ENCODE measurements at places on chromosomes 4 and X. TPM values are rescaled to one million over a fixed set of nuclear protein-coding genes. Genes with fewer than 3 reads are reported as not detected.

GRCh38 chrX:99613041-99613440 is 797.0 kb downstream of the PCDH19 start:
- no peak for DNase-seq

DNA sequence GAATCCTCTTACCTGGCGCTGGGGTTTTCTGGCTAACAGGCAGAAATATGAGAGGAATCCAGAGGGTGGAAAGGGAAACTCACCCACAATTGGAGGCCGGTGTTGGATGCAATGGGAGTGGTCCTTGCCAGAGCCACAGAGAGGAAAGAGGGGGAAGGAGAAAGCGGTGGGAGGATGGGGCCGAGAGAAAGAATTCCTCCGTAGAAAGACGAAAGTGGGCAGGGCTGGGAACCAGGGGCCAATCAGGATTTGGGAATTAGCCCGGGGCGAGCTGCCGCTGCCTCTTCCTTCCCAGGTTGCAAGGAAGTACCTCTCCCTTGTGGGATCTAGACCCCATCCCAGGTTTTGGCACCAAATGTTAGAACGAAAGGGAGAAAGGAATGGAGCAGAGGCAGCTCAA is 83.1 kb upstream of the SPIN4 start:
- DNase-seq, result no peak

DNA sequence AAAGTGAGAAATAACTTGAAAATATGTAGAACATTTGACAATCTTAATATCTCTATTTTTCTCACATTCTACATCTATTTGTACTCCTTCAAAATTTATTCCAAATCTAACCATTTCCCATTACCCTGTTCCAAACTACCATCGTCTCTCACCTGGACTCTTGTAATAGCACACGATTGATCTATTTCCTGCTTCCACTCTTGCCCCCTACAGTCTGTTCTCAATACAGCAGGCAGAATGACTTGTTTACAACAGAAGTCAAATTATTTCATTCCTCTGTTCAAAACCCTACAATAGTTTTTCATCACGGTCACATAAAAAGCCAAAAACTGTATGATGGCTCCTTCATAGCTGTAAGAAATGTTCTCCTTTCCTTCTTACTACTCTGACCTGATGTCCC is 21.1 kb upstream of the LUZP4 start:
- DNase-seq, result no peak

DNA sequence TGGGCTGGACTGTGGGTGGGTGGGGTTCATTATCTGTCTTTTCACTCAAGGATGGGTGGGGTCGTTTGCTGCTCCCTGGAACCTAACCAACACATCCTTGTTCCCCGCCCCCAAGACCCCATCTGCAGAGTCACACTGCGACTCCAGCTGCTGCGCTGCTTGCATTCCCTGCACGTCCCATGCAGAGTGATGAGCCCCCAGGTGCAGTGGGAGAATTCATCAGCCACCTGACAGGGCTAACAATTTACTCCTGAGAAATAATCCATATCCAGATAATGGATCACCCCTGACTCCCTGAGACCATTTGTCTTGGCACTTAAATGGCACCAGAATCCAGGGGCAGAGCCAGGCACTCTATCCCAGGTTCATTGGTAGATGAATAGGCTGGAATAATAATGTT is 12.4 kb upstream of the ARHGAP36 start:
- no peak for DNase-seq

- no peak for DNase-seq
Measured at GRCh38 chrX:15310117-15310516, 5.3 kb downstream of the ASB11 start.

GRCh38 chr4:152590179-152591031 is 54.5 kb upstream of the FBXW7 start:
- no peak for DNase-seq

DNA sequence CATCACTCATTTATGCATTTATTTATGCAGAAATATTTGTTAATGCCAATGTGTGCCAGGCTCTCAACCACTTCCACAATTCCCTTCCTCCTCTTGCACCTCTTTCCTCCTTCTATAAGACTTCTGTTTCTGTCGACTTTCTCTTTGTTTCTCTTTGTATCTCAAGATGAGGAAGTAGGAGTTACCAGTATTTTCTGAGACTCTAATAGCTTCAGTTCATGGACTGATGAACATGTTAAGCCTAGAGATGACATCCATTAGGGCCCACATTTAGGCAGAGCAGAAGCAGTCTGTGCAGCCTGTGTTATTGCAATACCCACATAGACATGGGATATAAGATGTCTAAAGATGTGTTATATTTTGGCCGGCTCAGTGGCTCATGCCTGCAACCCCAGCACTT is 241.8 kb upstream of the SMIM31 start:
- DNase-seq, result no peak

DNA sequence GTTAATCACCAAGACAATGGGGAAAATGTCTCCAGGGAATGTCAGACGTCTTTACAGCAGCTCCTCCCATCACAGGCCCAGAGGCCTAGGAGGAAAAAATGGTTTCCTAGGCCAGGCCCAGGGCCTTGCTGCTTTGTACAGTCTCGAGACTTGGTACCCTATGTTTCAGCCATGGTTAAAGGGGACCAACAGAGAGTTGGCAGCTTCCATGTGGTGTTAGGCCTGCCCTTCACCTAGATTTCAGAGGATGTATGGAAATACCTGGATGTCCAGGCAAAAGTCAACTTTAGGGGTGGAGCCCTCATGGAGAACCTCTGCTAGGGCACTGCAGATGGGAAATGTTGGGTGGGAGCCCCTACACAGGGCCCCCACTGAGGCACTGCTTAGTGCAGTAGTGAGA is 38.5 kb downstream of the ABCG2 start:
- DNase-seq, result no peak

- no peak for DNase-seq
Measured at GRCh38 chr4:120057416-120057815, 9.2 kb downstream of the MAD2L1 start.

GRCh38 chr4:173074501-173074946 is 94.1 kb upstream of the GALNT7 start:
- no peak for DNase-seq

DNA sequence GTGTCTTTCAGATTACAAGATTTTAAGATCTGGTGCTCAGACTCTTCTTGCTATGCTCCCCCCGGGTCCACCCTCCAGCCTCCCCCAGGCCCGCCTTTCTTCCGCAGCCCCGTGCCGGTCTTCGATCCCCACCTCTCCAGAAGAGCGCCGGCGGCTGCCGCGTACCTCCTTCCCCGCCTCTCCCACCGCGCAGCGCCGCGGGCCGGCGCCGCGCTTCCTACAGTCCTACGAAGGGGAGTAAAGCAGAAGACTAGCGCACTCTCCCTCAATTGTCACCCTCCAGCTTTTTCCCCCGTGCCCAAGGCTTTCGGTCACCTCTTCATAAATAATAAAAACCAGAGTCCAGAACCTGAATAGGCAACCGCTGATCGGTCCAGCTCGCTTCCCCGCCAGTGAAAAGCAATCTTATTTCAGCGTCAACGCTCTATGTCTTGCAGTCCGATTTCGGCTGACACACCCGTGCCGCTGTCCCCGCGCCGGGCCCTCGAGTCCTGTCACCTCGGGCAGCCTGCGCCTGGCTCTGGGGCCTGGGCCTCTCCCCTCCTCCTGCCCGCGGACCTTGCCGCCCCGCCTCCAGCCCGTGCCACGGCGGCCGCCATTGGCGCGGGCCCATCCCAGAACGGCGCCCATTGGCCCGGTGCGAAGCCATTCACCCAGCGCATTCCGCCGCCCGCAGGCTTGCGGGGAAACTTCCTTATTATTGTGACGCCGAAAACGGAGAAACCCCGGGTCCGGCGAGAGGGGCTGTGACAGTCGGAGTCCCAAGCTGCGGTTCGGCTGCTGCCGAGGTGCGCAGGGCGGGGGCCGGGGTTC is at the start of gene HERC3:
Gene HERC3, plus strand, starts transcription at position 694 of the 813 bp plus-strand sequence. CDS start 13,344 bp downstream, outside the sequence.
- DNase-seq, result peak; percentile 86

- no peak for DNase-seq
Measured at GRCh38 chr4:177451108-177451500, 8.9 kb upstream of the AGA start.

DNA sequence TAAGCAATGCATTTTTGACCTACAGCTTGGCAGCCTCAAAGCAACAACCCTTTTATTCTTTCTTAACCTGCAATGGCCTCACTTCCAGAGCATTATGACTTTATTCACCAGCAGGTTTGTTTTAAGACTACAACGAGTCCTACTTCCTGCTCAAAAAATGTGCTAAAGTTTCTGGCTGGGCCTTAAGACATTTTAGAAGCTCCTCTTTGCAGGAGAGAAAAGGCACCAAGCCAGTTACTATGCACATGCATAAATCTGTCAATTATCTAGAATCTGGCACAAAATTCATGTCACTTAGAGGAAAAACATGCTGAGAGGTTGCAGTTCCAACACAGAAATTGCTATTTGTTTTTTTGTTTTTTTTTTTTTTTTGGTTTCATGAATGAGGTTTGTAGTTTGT is 223.0 kb upstream of the EPHA5 start:
- DNase-seq, result no peak

DNA sequence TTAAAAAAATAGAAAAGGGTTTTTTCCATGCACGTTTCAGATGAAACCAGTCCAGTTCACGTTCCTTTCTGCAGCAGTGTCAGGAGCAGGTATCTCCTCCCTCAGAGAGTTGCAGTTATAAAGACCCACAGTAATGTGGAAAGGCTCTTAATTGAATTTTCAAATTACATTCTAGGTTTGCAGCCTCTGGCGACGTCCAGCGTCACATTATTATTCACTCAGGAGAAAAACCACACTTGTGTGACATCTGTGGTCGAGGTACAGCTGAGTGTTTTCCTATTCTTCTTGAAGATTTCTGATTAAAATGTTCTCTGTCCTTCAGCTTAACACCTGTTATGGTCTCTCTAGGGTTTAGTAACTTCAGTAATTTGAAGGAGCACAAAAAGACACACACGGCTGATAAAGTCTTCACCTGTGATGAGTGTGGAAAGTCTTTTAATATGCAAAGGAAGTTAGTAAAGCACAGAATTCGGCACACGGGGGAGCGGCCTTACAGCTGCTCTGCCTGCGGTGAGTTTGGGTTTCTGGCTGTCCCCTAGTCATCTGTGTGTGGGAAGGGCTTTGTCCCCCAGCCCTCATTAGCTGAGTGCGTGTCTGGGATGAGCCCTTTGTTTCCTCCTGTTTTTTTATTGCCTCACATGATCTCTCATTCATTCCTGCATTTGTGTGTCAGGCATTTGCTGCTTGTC is 25.6 kb downstream of the ZBTB49 start:
- DNase-seq, result no peak

DNA sequence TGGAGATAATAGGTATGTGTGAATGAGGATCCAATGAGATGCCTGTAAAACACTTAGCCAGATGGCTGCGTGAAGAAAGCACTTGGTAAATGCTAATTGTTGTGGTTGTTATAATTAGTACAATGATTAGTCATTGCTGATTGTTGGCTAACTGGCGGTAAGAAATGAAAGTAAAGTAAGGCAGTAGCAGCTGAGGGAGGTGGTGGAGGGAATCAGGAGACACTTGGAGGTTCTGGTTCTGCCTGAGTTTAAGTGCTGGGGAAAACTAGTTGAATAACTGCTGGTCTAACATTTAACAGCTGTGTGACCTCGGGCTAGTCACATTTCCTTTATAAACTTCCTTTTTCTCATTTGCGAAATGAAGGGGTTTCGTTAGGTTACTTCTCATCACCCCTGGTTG is 30.9 kb downstream of the CD38 start:
- DNase-seq, result no peak

DNA sequence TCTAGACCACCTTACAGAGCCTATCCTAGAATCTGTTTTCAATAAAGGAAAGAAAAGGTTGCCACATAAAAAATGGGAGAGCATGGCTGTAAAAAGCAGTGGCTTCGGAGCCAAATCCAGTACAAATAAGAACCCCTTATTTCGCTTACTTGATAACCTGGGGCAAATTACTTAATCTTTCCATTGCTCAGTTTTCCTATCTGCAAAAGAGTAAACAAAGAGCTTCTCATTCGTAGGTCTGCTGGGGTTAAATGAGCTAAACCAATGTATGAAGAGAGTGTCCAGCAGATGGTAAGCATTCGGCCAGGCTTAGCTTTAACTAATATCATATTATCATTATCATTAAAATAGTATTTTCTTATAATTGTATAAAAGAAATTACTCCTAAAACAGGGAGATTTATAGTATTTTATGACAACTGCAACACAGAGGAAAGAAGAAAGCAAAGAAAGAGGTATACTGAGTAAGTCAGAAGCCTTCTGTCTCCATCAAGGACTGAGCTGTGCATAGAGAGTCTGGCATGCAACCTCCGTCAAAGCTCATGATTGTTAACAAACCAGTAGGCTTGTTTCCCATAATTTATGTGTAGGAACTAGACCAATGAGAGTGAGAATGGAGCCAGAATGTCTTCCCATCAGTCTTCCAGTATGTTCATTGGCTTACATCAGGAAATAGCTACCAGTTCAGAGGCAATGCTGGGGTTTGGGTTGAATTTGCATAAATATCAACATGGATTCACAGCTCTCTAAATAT is 364.9 kb downstream of the UNC5C start:
- DNase-seq, result no peak

GRCh38 chrX:154026136-154027021 is 6.7 kb upstream of the IRAK1 start:
- DNase-seq, result no peak

DNA sequence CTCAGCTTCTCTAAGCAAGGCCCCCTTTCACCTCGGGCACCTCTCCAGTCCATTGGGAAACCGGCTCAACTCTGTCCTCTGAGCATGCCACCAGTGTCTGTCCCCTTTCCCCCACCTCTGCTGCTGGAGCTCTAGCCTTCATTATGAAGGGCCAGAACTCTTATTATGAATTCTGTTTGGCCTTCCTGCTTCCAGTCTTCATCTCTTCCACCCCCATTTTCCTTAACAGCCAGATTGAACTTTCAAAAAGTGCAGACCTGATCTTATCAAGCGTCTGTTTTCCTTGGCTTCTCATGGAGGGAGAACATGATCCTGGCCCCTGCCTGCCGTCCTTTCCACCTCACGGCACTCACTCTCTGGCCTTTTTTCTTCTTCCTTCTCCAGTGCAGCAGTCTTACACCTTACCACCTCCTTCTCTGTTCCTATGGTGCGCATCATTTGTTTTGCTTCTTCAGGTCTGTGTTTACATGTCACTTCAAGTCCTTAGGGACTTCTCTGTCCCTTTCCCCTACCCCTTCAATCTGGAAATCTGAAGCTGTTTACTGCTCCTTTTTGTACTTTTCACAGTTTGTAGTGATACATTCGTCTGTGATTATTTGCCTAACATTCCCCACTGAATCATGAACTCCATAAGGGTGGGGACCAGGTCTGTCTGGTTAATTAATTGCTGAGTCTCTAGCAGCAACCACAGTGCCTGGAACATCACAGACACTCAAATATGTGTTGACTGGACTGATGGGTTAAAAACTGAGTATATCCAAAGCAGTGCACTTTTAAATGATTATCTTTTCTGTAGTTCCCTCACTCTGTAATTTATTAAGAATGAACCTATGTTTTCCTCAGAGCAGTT is 55.8 kb downstream of the FNIP2 start:
- no peak for DNase-seq

- no peak for DNase-seq
Measured at GRCh38 chr4:107278791-107279483, 242.8 kb upstream of the DKK2 start.

BBS12 gene
- total RNA-seq, result 4.6 TPM

CCSER1 gene
- 11.6 TPM for total RNA-seq

NDUFC1 gene
- total RNA-seq, result 47.4 TPM

NXF2 gene
- not detected for total RNA-seq

NONO gene
- total RNA-seq, result 754 TPM

USP26 gene
- not detected for total RNA-seq

CFAP299 gene
- 0.93 TPM for total RNA-seq

F9 gene
- total RNA-seq, result not detected

UGT2A1 gene
- not detected for total RNA-seq

CNKSR2 gene
- total RNA-seq, result 28.0 TPM

FMR1NB gene
- not detected for total RNA-seq
